Aorta (tissue), 5 donors: ENCODE measurements at places on chromosomes 6 and 20. TPM values are rescaled to one million over a fixed set of nuclear protein-coding genes. Genes with fewer than 3 reads are reported as not detected.

The MSH5 gene
- 15.1 TPM for total RNA-seq

The LCA5 gene
- 8.8 TPM for total RNA-seq

The EDN1 gene
- total RNA-seq = 10.0 TPM

DNA sequence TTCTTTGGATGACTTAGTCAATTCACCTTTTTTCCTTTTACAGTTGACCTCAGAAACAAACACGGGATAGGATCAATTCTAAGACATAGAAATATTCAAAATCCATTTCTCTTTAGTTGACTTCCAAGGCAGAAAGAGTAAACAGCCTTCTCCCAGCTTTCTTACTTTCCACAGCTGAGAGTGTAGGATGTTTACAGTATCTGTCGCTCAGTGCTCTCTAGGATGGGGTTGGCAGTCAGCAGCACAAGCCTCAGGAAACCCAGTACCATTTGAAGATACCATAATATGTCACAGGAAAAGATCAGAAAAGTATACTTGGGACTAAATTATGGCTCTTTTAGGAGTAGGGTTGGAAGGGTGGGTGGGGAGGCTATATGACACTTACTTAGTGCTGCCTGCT, 88.2 kb downstream of the OGFRL1 start:
- H3K27ac ChIP-seq = no peak overlapping the region
- DNase-seq = no peak
- H3K27me3 ChIP-seq = no peaks in the 10 kb centered on the region
- no peak overlapping the region for H3K4me3 ChIP-seq
- H3K36me3 ChIP-seq = no peaks in the 10 kb centered on the region

DNA sequence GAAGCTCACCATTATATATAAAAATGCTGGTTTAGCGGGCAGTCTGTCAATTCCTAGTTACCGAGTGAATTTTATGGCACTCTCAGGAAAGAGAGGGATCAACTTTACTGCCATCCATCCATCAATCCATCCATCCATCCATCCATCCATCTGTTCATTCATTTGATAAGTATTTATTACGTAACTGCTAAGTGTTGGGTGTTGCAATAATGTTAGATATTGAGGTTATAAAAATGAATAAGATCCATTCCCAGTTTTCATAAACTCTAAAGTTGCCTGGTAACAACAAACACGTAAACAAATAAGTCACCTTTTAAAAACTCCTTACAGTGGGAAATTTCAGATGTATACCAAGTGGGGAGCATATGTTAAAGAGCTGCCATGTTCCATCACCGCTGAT, 36.8 kb downstream of the SASH1 start:
- no peaks in the 10 kb centered on the region for H3K36me3 ChIP-seq
- peak overlapping the region; percentile 54 for H3K27ac ChIP-seq
- H3K4me1 ChIP-seq = peaks cover 4% of the 10 kb centered on the region
- DNase-seq = no peak
- H3K4me3 ChIP-seq = no peak overlapping the region

GRCh38 chr6:90350689-90351554, 54.3 kb upstream of the BACH2 start:
- H3K27me3 ChIP-seq = no peaks in the 10 kb centered on the region
- DNase-seq = no peak
- no peak overlapping the region for H3K4me3 ChIP-seq
- no peak overlapping the region for H3K27ac ChIP-seq
- H3K36me3 ChIP-seq = no peaks in the 10 kb centered on the region
- H3K4me1 ChIP-seq = no peaks in the 10 kb centered on the region

GRCh38 chr20:17679941-17680835, 1.9 kb downstream of the RRBP1 start:
- H3K4me1 ChIP-seq = no peaks in the 10 kb centered on the region
- no peaks in the 10 kb centered on the region for H3K27me3 ChIP-seq

GRCh38 chr6:74420221-74420620, 724.2 kb downstream of the CD109 start:
- no peak overlapping the region for H3K27ac ChIP-seq
- H3K4me3 ChIP-seq = no peak overlapping the region
- no peaks in the 10 kb centered on the region for H3K36me3 ChIP-seq
- no peak for DNase-seq

DNA sequence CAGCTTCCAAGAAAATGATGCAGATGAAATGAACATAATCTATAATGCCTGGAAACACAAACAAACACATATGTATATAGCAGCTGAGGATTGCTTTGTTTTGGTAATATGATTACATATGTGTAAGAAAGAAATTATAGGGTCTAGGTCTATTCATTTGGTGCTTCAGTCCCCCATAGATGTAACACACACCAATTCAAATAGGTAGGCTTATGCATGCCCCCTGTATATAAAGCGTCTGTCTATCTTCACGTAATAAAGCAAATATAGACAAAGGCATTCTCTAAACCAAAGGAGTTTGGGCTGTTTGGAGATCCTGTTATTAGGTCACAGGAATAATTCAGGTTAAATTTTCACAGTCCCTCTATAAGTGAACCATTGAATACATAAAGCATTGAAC, 270.4 kb upstream of the SGK1 start:
- DNase-seq = no peak
- H3K27ac ChIP-seq = no peak overlapping the region
- no peaks in the 10 kb centered on the region for H3K4me1 ChIP-seq
- H3K4me3 ChIP-seq = no peak overlapping the region
- H3K36me3 ChIP-seq = no peaks in the 10 kb centered on the region

GRCh38 chr20:33568378-33568777, 78.5 kb downstream of the CBFA2T2 start:
- H3K27ac ChIP-seq = no peak overlapping the region
- H3K36me3 ChIP-seq = no peaks in the 10 kb centered on the region
- no peak overlapping the region for H3K4me3 ChIP-seq
- no peaks in the 10 kb centered on the region for H3K27me3 ChIP-seq
- DNase-seq = no peak

- no peaks in the 10 kb centered on the region for H3K36me3 ChIP-seq
- no peak for DNase-seq
- no peaks in the 10 kb centered on the region for H3K4me1 ChIP-seq
- no peak overlapping the region for H3K27ac ChIP-seq
- no peaks in the 10 kb centered on the region for H3K27me3 ChIP-seq
Measured at GRCh38 chr20:56343861-56344381, 14.9 kb upstream of the FAM210B start.

DNA sequence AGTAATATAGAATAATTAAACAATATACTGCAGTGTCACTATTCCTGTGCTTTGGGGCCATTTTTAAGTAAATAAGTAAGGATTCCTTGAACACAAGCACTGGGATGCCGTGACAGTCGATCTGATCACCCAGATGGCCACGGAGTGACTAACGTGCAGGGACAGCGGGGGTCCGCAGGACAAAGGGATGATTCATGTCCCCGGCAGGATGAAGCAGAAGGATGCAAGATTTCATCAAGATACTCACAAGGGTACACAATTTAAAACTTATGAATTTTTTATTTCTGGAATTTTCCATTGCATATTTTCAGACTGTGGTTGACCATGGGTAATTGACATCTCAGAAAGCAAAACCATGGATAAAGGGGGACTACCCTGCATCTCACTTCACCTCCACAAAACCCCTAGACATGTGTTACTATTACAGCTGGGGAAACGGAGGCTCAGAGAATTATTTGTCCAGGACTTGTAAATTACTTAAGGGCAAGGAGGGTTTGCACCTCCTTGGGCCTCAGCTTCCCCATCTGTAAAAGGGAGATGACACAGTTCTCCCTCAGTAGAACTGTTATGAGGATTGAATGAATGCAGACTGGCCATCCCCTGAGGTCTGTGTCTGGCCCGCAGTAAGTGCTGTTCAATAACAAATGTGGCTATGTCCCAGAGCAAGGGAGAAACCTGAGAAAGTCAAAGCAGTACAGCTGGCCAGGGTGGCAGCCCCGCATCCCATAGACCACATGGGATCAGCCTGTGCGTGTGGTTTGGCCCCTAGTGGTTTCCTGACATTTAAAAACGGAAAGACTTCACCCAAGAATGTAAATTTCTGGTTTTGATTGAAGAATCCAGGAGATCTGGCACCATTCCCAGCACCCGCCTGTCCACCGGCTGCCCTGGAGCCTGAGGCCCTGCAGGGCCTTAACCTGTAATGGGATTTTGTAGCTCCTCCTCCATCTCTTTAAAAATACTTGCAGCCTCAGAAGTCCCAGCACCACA, 235.5 kb downstream of the BMP7 start:
- no peaks in the 10 kb centered on the region for H3K4me1 ChIP-seq
- no peak overlapping the region for H3K4me3 ChIP-seq
- no peaks in the 10 kb centered on the region for H3K27me3 ChIP-seq
- DNase-seq = no peak
- no peak overlapping the region for H3K27ac ChIP-seq
- H3K36me3 ChIP-seq = no peaks in the 10 kb centered on the region

GRCh38 chr6:129638686-129639085, 71.3 kb downstream of the ARHGAP18 start:
- DNase-seq = no peak
- H3K27ac ChIP-seq = no peak overlapping the region
- no peak overlapping the region for H3K4me3 ChIP-seq
- H3K27me3 ChIP-seq = no peaks in the 10 kb centered on the region

DNA sequence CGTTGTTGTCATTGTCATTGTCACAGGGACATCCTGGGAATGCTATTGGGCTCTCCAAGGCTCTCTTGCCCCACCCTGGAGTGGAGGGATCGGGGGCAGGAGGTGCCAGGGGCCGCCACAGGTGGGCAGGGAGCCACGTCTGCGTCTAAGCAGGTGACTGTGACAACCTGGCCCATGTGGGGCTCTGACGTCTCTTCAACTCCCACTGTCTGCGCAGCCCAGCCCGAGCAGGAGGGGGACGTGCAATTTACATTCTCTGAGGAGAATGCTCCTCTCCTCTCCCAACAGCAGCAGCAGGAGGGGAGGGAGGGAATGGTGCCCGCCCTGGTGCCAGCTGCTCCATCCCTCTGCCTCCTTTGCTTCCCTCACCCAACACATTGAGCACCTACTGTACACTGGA, 50.1 kb downstream of the GRM4 start:
- no peaks in the 10 kb centered on the region for H3K36me3 ChIP-seq
- no peaks in the 10 kb centered on the region for H3K27me3 ChIP-seq
- H3K4me1 ChIP-seq = no peaks in the 10 kb centered on the region
- DNase-seq = no peak

GRCh38 chr6:16277101-16277981, 39.0 kb downstream of the GMPR start:
- H3K27me3 ChIP-seq = no peaks in the 10 kb centered on the region
- DNase-seq = peak; percentile 93
- H3K36me3 ChIP-seq = no peaks in the 10 kb centered on the region
- no peak overlapping the region for H3K4me3 ChIP-seq

DNA sequence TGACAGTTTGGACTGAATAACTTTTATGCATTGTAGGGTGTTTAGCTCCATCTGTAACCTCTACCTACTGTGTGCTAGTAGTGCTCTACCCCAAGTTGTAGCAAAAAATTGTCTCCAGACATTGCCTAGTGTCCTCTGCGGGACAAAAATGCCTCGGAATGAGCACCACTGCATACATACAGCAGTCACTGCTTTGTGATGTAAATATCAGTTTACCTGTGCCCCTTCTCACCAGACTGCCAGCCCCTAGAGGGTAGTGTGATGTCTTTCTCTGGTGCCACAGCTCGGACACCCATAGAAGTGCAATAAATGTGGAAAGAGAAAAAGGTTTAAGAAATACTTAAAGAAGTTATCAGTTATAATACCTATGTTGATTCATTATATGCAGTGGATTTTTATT, 25.1 kb downstream of the TMEM200A start:
- H3K4me1 ChIP-seq = no peaks in the 10 kb centered on the region
- H3K27ac ChIP-seq = no peak overlapping the region
- H3K27me3 ChIP-seq = no peaks in the 10 kb centered on the region
- H3K36me3 ChIP-seq = no peaks in the 10 kb centered on the region
- DNase-seq = no peak

- no peaks in the 10 kb centered on the region for H3K4me1 ChIP-seq
- no peak overlapping the region for H3K4me3 ChIP-seq
- H3K27ac ChIP-seq = no peak overlapping the region
Measured at GRCh38 chr6:102340311-102340710, 946.8 kb downstream of the GRIK2 start.

DNA sequence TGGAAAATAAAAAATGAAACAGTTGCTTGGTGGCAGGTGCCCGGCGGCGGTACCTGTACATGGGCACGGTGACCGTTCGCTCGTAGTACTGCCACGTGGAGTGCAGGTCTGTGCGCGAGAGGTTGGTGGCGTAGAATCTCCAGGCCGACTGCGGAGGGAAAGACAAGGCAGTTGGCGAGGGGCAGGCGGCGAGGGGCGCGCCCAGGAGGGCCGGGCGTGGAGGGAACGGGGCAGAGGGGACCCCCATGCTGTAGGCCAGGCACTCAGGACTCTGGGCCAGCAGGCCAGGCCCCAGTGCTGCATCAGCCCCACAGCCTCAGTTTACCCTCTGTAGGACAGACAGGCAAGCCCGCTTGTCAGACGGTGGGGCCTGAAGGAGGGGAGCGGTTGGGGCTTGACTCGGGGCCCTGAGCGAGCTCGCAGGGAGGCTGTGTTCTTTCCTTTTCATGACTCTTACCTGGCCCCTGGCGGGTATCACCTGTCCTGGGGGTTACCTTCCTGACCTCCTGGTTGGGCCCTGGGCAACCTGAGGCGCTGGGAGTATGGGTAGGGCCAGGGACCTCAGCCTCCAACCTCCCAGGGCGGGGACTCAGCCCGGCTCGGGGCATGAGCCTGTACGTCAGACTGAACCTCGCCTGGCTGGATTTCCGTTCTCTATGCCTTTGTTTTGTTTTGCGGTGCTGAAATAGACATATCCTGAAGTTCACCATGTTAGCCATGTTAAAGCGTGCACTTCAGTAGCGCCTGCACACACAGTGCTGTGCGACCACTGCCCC, 38.5 kb downstream of the KCNQ2 start:
- H3K4me1 ChIP-seq = no peaks in the 10 kb centered on the region
- no peaks in the 10 kb centered on the region for H3K36me3 ChIP-seq
- DNase-seq = no peak
- no peak overlapping the region for H3K4me3 ChIP-seq
- H3K27me3 ChIP-seq = no peaks in the 10 kb centered on the region

DNA sequence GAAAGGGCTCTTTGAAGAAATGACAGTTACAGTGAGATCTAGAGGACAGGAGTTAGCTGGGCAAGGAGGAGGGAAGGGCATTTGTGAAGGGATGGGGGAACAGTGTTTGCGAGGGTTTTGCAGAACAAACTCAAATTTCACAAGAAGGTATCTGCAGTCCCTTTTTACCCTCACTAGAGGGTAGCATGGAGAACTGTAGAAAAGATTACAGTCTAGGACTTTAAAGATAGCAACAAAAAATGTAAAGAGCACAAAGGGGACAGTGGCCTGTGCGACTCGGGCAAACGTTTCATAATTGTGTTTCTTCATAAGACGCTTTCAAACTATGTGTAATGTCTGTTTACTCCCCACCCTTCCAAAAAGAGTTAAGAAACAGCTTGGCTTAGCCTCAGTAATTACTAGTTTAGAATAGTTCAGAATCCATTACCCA, 21.2 kb upstream of the ASXL1 start:
- no peaks in the 10 kb centered on the region for H3K27me3 ChIP-seq
- DNase-seq = no peak
- H3K36me3 ChIP-seq = no peaks in the 10 kb centered on the region
- no peaks in the 10 kb centered on the region for H3K4me1 ChIP-seq
